ENCODE measurements at places on chromosomes 5 and 9.

DNA sequence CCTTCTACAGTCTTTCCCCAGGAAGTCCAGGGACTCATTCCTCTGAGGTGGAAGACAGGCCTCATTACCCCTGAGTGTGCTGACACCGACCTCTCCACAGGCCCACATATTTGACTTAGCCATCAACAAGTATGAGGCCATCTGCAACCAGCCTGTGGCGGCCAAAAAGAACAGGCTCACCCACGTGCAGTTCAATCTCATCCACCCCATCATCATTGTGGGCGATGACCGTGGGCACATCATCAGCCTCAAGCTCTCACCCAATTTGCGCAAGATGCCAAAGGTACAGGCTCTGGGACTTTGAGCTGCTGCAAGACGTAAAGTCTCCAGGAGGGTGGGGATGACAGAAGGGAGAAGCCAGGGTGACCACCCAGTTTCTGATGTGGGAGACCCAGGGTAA is 5.6 kb downstream of the ENHO start:
- DNase-seq = no peak

DNA sequence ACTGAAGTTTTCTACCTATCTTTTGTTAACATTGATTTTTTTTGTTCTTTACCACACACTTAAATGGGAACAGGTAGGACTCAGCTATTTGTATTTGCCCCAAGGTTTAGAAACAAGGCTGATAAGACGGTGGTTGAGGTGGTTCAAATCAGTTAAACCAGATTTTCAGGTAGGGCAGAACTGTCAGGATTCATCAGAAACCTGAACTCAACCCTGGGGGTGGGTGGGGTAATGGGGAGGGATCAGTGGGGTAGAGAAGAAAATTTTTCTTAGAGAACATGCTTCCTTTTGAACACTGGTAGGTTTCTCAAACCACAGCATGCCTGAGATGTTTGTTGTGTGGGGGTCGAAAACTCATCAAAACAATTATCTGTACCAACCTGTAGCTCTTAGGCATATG is 113.0 kb downstream of the BASP1 start:
- DNase-seq = no peak

- no peak for DNase-seq
Measured at GRCh38 chr5:37116359-37116758, 132.8 kb downstream of the CPLANE1 start.

DNA sequence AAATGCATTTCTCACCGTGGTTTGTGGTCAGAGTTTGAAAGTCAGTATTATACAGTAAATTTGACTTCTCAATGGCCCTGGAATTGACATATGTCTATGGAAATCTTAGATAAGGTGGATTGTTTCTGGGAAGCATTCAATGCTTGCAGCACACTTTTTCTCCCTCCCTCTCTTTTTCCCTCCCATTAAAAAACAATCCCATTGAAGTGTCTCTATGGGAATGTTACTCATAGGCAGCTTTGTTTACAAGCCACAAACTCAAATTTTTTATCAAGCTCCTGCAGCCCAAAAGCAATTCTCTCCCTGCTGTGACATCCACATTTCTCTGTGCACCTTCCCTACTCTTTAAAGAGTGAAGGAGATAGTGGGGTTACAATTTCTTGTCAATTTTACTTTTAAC is 292.1 kb downstream of the ARRDC3 start:
- DNase-seq = no peak

GRCh38 chr5:170161069-170161468 is 55.4 kb downstream of the FOXI1 start:
- DNase-seq = no peak

GRCh38 chr9:136359774-136360718 is 3.5 kb downstream of the DNLZ start:
- no peak for DNase-seq

DNA sequence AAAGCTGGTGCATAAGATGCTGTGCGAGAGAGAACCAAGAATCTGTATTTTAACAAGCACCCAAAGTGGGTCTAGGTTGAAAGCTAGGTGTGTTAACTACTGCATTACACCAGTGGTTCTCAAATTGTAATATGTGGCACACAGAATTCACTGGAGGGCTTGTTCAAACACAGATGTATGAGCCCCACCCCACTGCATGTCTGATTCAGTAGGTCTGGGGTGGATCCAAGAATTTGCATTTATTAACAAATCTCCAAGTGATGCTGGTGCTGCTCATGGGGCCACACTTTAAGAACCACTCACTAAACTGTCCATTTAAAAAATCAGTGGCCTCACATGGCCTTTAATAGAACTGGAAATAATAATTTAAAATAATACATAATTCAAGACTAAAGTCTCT is 40.4 kb downstream of the LPAR1 start:
- no peak for DNase-seq

DNA sequence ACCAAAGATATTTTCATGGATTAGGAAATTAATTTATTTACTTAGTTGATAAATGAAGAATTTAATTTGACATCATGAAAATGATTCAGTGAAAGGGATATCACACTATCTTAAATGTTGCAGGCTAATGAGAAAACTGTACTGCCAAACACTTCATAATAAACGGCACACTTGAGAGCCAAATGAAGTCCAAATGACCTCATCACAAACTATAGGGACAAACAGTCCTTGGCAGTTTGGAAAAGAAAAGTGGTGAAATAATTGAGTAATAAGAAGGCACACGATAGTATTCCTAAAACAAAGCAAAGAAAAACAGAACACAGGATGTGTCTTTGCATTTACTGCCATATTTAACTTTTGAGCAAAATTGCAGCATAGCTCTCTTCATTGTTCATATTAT is 116.9 kb upstream of the TLR4 start:
- DNase-seq = no peak

DNA sequence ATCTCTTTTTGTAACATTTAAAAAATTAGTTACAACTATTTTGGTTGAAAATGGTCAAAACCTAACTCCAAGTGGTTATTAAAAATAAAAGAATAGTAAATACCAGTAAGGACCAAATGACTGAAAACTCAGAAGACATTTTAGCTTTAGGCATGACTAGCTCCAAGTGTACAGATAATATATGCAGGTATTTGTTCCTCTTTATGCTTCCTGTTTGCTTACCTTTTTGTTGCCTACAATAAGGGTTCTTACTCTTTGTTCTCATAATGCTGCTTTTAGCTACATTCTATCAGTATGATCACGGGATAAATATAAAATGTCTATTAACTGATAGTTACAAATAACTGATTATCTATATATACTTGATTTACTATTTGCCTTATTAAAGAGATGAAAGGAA is 259.6 kb downstream of the CDH12 start:
- no peak for DNase-seq

GRCh38 chr9:136342181-136343120 is 15.1 kb downstream of the GPSM1 start:
- no peak for DNase-seq

GRCh38 chr5:132066871-132067270 is 6.4 kb downstream of the IL3 start:
- no peak for DNase-seq

DNA sequence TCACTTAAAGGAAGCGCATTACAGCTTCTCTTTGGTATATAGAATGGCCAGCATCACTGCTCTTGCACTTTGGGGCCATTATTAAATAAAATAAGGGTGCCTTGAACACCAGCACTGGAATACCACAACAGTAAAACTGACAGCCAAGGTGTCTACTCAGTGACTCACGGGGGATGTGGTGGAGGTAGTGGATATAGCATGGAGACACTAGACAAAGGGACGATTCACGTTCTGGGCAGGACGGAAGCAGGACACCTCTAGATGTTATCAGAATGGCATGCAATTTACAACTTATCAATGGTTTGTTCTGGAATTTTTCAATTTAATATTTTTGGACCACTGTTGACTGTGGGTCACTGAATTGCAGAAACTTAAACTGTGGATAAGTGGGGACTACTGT is 32.9 kb upstream of the PDE8B start:
- no peak for DNase-seq

DNA sequence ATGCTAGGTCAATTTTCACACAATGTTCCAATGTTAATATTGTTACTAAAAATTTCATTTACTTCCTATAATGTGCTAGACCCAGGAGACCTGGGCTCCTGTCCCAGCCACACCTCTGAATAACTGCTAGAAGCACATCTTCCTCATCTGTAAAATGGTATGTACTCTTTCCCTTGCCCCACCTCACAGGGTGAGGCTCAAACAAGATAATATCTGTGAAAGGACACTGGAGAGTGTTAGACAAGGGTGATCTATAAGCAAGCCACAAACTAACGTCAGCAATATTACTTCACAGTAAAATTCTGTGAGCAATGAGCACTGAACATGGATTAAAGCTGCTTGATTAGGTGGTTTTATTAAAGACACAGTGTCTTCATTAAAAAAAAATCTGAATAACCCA is 186.4 kb downstream of the EPB41L4A start:
- no peak for DNase-seq

DNA sequence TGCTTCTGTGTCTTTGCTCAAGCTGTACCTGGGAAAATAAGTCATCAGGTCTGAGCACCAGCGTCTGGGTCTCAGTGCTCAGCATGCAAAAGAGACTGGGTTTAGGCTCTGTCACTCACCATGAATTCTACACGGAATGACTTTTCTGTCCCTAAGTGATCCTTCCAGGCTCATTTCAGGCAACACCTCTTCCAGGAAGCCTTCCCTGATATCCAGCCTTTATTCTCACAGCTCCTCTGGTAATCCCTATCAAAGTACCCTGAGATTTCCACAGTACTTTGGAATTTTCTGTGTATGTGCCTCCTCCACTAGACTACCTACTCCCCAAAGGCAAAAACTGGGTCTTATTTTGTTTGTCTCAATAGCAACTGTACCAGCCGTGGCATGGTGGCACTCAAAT is 92.7 kb upstream of the BOD1 start:
- DNase-seq = no peak

GRCh38 chr5:138148811-138149210 is 9.6 kb upstream of the NME5 start:
- no peak for DNase-seq

DNA sequence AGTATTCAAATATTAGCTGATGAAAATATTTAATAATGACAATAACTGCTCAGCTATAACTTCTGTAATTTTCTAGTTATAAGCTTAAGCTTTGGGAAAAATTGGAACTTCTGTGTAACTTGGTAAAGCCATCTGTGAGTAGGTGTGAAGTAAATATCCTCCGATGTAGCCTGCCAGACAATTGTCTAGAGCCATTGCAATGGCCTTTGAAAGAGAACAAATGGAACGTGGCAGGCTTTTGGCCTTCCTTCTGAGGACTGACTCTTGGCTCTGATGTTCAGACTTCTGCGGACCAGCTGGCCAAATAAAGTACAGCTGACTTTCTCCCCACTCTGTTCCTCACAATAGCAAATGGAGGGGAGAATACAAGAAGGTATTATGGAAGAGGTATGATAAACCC is 203.4 kb upstream of the NMUR2 start:
- DNase-seq = no peak

DNA sequence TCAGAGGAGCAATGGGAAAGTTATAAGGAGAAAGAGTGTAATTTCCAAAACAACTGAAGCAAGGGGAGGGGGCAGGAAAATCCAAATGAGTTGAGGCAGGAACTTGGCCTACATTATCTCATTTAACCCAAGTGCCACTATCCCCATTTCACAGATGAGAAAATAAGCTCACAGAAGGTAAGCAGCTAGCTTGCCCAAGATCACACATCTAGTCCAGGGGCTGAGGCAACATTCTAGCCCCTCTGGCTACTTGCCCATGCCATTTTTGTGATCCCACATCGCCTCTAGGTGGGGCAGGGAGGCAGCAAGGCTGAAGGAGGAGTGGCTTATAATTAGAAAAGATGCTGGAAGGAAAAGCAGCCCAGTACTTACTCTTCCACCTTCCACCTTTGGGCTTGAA is 2.6 kb upstream of the PSIP1 start:
- no peak for DNase-seq

DNA sequence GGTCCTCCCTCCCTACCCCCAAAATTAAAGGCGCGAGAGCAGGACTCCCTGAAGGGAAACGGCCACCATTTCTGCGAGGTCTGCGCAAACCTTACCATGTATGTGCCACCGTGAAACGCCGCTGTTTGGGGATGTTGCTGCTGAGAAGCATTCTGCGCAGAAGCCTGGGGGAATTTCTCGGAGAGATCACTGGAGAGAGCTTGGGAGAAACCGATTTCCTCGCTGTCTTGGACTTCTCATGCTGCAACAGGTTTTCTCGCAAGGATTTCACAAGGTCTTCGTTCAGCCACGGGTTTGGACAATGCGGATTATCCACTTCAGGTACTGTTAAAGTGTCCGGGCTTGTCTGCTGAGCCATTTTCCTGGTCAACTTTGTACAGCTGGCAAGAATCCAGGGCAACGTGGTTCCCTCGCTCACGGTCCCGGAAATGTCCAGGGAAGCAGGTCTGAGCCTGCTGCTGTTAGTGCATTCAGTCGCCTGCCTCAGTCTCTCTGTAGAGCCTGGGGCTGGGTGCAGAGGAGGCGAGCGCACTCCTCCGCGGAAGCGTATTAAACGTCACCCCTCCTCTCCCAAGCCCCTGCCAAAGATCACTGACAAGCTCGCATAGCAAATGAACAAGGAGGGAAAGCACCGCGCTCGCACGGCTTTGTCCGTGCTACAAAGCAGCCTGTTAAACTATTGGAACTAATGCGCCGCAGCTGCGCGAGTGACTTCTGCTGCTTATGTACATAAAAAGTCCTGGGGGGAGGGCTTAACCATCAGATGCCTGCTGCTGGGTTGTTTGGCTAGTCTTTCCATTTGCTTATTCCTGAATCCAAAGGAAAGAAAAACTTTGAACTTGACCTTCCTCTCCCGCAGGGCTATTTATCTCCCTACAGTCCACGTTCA is 125.1 kb downstream of the PDE4D start:
- DNase-seq = no peak

DNA sequence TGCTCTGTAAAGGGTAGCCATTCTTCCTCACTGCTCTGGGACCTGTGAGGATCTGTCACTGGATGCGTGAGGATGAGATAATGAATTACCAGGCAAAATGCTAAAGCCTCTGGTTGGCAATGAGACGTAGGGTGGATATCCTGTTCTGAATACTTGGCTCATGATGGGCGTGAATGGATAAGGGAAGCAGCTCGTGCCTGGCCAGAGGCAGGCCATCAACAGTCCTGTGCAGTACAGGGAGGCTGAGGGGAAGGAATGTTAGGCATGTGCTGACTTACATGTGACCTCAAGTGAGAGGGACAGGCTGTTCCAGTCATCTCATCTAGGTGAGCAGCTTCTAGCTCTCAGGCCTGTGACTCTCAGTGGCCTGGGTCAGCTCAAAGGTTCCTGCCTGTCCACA is 172.8 kb downstream of the CARTPT start:
- no peak for DNase-seq

DNA sequence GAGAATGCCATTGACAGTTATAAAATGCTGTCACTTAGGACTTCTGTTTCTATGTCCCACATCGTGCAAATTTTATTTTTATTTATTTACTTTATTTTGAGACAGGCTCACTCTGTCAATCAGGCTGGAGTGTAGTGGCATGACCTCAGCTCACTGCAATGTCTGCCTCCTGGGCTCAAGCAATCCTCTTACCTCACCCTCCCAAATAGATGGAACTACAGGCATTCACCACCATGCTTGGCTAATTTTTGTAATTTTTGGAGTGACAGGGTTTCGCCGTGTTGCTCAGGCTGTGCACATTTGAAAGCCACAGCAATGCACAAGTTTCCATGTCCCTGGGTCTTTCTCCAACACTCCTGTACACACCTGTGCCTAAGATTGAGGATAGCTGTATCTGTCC is 51.8 kb downstream of the ADAMTS16 start:
- no peak for DNase-seq

- DNase-seq = no peak
Measured at GRCh38 chr5:132761321-132762240, 14.4 kb downstream of the CCNI2 start.

Data from stimulated activated CD8-positive, alpha-beta memory T cell treated with anti-CD3 and anti-CD28 coated beads, Interleukin-4, amount 100 ng/mL, for 1 hour (primary cell).